ENCODE measurements at places on chromosomes 12 and 14. TPM values are rescaled to one million over a fixed set of nuclear protein-coding genes. Genes with fewer than 3 reads are reported as not detected.

GRCh38 chr14:38384741-38385140, 128.8 kb upstream of the CLEC14A start:
- no peak for DNase-seq

- DNase-seq, result no peak
Measured at GRCh38 chr12:117231750-117232149, 41.5 kb upstream of the FBXO21 start.

DNA sequence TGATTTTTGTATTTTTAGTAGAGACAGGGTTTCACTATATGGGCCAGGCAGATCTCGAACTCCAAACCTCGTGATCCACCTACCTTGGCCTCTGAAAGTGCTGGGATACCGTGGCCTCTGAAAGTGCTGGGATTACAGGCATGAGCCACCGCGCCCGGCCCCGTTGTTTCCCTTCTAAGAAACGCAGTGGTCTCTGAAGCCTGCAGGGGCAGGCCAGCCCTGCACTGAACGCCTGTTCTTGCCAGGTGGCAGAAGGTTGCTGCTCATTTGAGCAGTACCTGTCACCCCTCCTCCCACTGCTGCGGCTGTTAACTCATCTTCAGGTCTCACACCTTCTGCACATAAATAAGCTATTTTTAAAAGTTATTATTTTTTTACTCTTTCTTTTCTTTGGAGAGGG, 24.3 kb downstream of the GPRC5A start:
- no peak for DNase-seq

GRCh38 chr14:69572030-69572840, 2.4 kb downstream of the CCDC177 start:
- DNase-seq, result peak; percentile 14

DNA sequence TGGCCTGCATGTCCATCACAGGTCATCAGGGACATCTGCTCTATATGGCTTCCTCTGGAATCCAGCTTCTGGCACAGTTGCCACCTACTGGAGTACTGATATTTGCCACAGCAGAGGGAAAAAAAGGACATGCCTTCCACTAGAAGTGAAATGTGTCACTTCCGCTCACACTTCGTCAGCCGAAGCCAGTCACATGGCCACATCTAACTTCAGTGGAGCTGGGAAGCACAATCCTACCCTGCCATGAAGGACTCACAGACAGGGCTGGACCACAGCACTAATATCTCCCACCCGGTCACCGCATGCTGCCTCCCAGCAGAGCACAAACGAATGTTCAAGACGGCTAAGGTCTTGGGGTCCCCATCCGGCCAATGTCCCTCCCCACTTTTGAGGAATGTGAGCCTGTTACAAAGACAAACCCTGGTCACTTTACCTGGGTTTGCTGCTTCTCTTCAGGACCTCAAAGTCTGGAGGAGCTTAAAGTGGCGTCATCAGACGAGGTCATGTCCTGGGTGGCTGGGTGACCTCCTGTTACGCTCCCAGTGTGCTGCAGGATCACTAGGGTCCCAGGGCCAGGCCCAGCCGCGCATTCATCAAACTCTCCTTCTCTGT, 98.6 kb downstream of the GCH1 start:
- DNase-seq, result no peak

DNA sequence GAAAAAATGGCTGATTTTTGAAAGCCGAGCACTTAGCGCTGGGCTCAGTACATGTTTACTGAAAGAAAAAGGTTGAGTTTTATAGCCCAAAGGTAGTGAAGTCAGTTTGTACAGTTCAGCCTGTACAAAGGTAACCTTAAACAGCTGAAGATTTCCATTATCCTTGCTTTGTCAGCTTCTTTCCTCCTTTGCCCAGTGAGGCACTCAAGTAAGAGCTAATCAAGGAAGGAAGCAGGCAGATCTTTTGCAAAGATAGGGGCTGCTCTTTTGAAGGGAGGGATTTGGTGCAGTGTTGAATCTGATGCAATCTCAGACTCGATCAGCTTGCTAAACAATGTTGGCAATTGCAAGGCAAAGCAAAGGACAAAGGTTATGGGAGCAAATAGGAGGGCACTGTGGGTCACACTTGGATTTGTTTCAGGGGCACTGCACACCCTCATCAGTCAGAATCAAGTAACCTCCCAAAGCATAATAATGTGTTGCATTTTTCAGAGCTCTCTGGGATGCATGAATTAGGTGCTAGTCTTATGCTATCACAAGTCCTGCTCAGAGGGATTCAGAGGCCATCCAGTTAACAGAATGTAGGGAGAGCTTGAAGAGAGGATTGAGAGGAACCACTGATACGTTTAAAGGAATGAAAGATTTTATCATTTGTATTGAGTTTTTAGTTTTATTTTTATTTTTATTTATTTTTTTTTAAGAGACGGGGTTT, 44.4 kb downstream of the ANO6 start:
- peak; percentile 73 for DNase-seq

DNA sequence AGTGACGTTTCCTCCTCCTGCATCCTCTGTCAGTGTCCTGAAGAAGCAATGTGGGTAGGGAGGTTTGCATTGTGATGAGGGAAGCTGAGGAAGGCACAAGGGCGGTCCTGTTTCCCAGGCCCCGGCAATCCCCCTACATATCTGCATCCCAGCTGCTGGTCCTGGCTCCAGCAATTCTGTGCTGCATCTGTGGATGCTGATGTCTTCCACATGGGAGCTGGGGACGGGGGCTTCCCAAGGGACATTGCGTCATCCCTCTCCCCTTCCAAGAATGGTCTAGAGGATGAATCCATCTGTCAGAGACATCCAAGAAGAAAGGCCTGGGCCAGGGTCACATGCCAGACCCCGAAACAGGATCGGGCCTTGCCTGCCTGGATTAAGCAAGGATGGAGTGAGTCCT, 52.1 kb downstream of the TSPAN11 start:
- DNase-seq, result no peak

- peak; percentile 73 for DNase-seq
Measured at GRCh38 chr12:120534203-120534702, at the start of gene RNF10. TSS of gene RNF10 (plus strand) at chr12:120534356. CDS start at chr12:120534812, 456 bp downstream.

DNA sequence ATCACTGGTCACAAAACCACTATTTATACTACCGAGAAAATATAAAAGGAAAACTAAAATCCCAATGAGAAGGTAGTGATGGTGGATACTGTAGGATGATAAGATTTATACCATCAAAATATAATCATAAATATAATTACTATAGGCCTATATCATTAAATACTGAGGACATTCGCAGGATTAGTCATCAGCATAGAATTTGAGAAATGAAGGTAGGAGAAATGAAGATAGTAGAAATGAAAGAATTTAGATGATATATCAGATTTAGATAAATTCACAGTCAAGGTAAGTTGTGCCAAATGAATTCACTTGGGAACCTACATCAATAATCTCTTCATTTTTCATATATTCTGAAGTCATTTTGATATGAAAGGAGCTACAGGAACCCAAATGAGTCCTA, 82.8 kb downstream of the DAAM1 start:
- DNase-seq, result no peak

GRCh38 chr14:81276073-81277069, 55.6 kb upstream of the GTF2A1 start:
- no peak for DNase-seq

Gene PCED1B
- polyA plus RNA-seq, result 0.49 TPM

Gene HEBP1
- 78.2 TPM for polyA plus RNA-seq

Gene PPTC7
- 12.5 TPM for polyA plus RNA-seq

Gene MUCL1
- polyA plus RNA-seq, result not detected

Gene SYT1
- 0.90 TPM for polyA plus RNA-seq
